ENCODE measurements at places on chromosomes 2 and 18.

DNA sequence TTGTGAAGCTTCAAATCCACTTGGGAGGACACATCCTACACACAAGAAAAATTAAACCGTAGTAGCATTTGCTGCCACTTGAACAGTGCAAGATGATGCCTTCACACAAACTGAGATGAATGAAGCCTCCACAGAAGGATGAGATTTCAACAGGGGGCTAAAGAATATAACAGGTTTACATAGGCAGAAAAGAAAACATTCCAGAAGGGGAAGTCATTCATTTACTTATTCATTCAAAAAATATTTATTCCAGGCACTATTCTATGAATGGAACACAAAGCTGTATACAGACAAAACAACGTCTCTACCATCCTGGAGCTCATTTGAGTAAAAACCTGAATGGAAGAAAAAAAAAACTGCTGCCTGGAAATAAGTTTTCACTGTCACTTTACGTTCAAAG is 170.5 kb downstream of the CDH20 start:
- DNase-seq: no peak

DNA sequence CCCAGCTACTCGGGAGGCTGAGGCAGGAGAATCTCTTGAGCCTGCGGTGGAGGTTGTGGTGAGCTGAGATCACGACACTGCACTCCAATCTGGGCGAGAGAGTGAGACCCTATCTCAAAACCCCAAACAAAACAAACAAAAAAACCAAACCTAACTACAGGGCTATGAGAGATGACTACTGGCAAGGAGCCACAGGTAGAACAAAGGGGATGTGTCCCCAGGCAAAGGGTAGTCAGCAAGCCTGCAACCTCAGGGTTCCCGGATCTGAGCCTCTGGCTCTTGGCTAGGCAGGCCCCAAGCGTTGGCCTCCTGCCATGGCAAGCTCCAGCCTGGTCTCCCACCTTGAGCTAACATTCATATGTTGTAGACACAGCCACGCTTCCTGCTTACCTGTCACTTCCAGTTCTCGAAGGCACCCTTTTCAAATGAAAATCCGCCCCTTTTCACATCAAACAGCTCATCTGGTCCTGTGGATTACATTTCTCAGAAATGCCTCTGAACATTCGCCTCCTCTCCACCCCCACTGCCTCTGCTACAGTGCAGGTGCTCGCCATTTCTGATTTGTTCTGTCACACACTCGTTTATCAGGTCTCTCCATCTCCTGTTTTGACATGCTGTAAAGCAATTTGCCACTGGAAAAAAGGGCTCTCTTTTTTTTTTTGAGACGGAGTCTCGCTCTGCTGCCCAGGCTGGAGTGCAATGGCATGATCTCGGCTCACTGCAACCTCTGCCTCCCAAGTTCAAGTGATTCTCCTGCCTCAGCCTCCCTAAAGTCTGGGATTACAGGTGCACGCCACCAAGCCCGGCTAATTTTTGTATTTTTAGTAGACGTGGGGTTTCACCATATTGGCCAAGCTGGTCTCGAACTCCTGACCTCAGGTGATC is 13.1 kb upstream of the ACTR3 start:
- no peak for DNase-seq

DNA sequence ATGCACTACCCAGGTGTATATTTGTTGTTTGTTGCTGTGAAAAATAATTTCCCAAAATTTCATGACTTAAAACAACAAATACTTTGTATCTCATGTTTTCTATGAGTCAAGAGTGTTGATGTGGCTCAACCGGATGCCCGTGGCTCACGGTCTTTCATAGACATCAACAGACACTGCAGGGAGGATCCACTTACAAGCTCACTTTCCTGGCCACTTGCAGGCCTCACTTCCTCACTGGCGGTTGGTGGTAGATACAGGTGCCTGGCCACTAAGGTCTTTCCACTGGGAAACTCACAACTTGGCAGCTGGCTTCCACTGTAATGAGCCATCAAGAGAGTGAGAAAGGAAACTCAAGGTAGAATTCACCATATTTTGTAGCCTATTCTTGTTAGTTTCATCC is 662.9 kb downstream of the IRS1 start:
- no peak for DNase-seq

- no peak for DNase-seq
Observed at GRCh38 chr2:46358713-46359112, 61.5 kb downstream of the EPAS1 start.

DNA sequence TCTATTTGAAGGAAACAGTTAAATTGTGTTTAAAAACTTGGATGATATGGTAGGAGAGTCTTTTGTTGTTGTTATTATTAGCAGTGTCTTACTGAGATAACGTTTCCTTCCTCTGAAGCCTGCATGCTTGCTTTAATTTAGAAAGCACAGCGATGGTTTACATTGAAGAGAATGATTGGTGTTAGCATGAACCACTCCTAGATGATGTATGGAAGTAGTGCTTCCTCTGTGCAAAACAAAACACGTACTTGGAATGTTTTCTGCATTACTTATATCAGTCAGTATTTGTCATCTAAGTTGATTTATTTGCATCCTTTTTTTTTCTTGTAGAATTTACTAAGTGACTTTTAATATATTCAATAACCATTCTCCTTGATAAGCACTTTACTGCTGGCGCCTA is 89.0 kb downstream of the UGGT1 start:
- DNase-seq: no peak

DNA sequence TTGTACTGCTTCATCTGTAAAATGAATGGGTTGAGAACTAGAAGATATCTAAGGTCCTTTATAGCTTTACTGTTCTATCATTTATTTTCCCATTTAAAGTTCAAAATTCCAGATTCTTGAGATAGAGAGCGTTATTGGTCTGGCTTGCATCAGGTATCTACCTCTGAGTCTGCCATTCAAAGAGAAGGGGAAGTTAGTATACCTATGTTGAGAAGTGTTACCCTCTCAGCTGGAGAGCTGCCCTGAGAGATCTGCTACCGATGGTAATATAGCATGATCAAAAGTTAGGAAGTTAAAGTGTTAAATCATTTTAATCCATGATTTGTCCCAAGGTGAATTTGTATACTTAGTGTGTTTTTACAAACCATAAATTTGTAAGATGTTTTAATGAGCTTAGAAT is 7.4 kb downstream of the EPC2 start:
- no peak for DNase-seq

- no peak for DNase-seq
Observed at GRCh38 chr2:44130441-44130840, 38.2 kb upstream of the PPM1B start.

DNA sequence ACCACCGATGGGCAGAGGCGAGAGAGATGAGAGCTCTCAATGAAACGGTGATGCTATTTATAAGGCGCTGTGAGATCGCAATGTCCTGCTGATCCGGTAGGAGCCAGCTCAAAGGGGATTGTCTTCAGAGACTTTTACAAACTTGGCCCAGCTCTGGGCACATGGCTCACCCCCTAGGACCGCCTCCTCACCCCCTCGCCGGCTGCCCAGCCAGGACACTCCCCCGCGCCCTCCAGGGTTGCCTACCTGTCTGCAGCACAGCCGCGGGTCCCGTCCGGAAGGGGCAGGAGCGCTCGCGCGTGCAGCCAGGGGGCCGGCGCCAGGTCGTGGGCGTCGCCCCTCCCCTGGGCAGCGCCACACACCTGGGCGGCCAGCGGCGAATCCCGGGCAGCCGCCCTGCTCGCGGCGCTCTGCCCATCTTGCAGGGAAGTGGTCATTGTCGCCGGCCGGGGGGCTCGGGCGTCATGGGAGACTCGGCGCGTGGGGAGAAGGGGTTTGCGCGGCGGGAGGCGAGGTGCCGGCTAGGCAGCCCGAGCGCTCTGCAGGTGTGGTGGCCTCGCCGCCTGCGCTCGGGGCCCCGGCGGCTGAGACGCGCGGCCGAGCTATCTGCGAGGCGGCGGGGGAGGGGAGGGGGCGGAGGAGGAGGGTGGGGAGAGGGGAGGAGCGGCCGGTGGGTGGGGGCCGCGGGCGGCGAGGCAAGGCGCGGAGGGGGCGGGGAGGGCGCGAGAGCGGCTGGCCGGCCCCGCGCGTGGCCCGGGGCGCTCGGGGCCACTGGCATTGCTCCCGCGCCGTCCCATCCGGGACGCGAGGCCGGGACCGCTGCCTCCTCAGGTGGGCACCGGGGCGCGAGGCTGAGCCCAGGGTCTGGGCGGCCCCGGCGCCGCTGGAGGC is at the start of gene GRB14:
Gene GRB14, minus strand, starts transcription at position 610 of the 891 bp plus-strand sequence. Its CDS starts 173 bp downstream, at position 437.
- no peak for DNase-seq

- DNase-seq: no peak
Observed at GRCh38 chr2:157363612-157364101, 38.0 kb upstream of the ERMN start.

DNA sequence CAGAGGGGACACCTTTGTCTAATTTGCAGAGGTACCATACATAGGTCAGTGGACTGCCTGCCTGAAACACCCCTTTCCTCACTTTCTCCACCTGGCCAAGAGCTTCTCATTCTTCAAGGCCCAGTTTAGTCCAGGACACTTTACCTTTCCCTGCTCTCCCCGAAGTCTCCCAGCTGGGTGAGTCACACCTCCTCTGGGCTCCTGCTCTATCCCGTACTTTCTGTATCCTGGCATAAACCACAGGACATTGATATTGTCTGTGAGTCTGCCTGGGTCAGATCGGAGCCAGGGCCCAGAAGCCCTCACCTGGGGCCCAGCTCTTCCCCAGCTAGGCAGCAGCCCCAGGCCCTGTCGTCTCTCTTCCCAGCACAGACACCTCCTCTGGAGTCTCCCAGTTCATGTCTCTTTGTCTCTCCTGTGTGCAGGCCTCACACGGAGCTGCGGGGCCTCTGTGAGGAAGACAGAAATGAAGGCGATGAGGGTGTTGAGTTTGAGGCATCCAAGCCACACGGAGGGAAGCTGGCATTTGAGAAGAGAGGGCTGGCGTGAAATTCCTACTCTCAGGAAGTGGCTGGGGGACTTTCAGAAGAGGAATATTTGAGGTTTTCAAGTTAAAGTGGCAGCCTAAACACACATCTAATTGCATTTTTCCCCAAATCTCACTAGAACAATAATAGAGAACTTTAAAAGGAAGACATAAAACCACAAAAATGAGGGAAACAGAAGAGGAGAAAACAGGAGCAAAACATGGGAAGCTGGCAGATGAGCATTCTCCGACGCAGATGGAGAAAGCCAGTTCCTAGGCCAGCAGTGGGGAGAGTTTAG is 79.6 kb upstream of the LAPTM4A start:
- DNase-seq: no peak

DNA sequence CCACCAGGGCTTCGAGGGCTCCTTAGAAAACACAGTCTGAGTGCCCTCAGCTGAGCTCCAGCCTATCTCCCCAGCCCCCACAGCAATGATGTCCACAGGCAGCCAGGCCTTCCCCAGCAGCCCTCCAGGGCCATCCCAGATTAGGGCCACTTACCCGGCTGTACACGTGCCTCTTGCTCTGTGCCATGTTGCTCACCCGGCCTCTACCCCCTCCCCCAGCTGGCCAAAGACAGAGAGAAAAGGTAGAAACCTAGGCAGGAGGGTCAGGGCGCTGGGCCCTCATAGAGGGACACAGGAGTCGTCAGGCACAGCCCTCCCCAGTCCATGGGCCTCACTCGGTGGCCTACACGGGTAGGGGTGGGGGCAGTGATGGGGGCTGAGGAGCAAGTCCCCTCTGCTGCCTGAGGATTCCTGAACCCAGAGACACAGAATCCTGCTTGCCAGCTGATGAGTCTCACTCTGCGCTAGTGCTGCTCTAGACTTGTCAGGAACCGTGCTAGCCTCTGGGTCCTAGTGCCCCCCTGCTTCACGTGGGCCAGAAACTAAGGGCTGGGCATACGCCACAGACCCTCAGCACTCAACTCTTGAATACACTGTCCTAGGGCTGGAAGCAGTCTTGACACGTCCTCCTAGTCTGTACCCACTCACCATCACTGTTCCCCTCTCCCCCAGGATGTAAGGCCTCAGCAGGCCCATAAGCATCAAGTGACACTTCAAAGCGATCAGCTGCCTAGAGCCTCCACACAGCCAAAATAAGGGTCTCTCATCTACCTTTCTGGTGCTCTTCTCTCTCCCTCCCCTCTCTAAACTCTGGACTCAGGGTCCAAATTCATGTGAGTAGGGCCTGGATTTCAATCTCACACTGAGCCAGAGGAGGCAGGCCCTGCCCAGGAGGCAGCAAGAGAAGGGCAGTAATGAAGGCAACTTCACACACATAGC is at the start of gene DCTN1:
Gene DCTN1, minus strand, starts transcription at position 461 of the 939 bp plus-strand sequence. Its CDS starts 274 bp downstream, at position 187.
- DNase-seq: no peak

- no peak for DNase-seq
Observed at GRCh38 chr2:8368463-8368862, 313.4 kb upstream of the ID2 start.

DNA sequence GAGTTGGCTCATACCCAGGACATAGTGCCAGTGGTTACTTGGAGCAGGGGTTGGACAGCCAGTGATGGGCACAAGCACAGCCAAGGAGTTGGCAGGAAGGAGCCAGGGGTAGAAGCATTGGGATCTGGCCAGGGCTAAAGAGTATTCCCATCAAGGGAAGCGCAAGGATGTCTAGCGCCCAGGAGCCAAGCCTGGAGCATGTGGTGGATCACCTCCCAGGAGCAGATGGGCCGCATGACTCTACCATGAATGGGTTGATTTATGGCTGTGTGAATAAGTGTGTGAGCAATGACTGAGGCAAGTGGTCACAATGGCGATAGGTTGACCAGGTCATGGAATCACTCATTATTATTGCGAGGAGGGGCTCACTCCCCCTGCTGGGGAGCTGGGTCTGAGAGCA is 111.1 kb downstream of the FHOD3 start:
- no peak for DNase-seq

DNA sequence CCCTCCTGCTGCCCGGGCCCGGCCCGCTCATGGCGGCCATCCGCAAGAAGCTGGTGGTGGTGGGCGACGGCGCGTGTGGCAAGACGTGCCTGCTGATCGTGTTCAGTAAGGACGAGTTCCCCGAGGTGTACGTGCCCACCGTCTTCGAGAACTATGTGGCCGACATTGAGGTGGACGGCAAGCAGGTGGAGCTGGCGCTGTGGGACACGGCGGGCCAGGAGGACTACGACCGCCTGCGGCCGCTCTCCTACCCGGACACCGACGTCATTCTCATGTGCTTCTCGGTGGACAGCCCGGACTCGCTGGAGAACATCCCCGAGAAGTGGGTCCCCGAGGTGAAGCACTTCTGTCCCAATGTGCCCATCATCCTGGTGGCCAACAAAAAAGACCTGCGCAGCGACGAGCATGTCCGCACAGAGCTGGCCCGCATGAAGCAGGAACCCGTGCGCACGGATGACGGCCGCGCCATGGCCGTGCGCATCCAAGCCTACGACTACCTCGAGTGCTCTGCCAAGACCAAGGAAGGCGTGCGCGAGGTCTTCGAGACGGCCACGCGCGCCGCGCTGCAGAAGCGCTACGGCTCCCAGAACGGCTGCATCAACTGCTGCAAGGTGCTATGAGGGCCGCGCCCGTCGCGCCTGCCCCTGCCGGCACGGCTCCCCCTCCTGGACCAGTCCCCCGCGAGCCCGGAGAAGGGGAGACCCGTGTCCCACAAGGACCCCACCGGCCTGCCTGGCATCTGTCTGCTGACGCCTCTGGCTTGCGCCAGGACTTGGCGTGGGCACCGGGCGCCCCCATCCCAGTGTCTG is 767 bp downstream of the RHOB start:
- DNase-seq: no peak

All from smooth muscle cell of the brain vasculature (primary cell).